ENCODE measurements at places on chromosomes 16 and 17.

DNA sequence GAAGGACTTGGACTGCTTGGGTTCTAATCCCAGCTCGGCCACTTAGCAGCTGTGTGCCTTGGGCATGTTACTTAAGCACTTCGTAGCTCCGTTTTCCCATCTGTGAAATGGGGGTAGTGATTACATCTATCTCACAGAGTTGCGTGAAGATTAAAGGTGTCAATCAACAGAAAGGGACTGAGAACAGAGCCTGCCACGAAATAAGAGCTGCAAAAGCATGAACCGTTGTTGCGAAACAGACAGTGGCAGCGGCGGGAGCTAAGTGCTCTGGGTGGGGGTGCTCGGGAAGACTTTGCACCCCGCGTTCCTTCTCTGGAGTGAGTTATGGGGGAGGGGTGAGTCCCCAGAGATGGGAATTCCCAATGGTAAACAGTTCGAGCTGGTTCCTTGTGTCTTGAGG, 79.6 kb upstream of the LHX1 start:
- no peak for DNase-seq

- DNase-seq, result peak; percentile 41
These were observed 50.5 kb upstream of the AMZ2 start for GRCh38 chr17:68197091-68197996.

DNA sequence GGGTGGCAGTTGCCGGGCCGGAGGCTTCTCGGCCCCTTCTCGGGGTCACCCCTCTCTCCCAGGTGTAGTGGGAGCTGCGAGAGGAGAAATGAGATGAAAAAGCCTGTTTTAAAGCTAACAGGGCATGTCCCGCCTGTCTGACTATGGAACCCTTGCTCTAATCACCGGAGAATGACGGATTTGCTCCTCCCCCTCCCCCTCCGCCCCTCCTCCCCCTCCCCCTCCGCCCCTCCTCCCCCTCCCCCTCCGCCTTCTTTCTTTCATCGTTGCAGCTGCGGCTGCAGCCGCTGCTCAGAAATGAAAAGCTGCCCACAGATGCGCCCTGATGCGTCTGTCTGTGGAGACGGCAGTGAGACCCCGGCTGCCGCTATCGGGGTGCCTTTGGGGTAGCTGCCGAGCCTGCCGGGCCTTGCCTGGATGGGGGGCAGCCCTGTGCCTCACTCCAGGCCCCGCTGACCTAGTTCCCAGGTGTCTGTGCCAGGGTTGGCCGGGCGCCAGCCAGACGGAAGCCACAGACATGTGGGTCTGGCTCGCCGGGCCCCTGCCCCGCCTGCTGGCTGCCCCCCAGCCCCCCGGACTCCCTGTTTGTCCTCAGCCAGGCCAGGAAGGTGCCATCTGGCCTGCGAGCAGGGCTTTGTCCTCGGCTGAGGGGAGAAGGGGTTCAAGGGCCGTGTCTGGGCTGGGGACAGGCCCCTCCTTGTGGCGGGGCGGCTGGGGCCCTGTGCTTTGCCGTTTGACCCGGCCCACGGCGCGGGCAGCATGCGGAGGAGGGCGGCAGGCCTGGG, 37.7 kb downstream of the GINS2 start:
- no peak for DNase-seq

DNA sequence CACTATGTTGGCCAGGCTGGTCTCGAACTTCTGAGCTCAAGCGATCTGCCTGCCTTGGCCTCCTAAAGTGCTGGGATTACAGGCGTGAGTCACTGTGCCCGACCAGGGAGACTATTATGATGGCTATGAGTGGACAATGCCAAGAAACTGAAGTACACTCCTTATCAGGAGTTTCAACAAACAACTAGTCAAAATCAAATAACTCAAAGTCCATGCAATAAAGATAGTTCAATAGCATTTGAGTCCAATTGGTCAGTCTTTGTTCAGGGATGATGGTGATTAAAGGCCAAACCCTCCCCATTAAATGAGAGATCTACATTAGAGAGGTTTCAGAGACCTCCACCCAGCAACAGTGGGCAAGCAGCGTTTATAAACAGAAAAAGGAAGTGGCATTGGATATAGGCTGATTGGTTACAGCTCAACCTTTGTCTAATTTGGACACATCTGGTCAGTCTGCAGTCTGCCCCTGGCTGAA, 8.0 kb downstream of the CHST5 start:
- no peak for DNase-seq

GRCh38 chr17:82024859-82025258, 1.8 kb downstream of the LRRC45 start:
- no peak for DNase-seq

GRCh38 chr16:64356267-64356666, 765.6 kb downstream of the CDH11 start:
- DNase-seq, result no peak

DNA sequence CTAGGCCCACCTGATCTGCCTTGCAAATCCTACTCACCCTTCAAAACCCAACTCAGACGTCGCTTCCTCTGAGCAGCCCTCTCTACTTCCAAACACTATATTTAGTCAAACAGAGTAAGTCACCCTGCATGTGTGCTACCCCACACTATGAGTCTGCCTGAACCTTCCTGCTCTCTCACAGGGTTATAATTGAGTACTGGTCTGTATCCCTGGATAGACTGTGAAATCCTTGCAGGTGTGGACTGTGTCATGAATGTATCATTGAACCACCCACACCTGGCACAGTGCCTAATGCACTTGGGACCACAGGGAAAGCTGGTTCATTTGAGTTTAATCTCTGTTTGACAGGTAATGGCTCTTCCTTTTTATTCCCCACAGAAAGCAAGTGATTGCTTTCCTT, 3.4 kb downstream of the FBXO39 start:
- no peak for DNase-seq

DNA sequence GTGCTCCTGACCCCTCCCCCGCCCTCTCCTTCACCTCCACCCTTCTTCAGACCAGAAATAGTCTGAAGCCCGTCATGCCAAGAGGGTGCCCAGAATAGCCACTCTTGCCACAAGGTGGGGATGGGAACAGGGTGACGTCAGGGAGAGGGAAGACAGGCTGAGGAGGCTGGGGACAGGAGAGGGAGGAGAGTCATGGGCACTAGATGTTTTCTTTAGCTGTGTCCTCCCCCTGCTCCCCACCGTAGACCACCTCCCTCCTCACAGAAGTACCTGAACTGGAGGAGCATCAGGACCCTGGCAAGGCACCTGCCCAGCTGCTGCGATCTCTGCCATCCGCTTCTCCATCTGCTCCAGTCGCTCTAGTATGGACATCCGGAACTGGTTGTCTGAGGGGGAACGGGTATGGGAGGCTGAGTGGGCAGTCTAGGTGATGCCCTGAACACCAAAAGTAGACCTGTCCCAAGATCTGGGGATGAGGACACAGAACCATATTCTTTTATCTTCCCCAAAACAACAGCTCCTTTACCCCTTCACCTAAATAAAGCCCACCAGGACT, 6.6 kb upstream of the SPAG7 start:
- DNase-seq, result no peak

GRCh38 chr16:85359147-85359822, 247.0 kb upstream of the CIBAR2 start:
- DNase-seq, result no peak

- no peak for DNase-seq
These were observed 13.9 kb downstream of the NGFR start for GRCh38 chr17:49508866-49509587.

DNA sequence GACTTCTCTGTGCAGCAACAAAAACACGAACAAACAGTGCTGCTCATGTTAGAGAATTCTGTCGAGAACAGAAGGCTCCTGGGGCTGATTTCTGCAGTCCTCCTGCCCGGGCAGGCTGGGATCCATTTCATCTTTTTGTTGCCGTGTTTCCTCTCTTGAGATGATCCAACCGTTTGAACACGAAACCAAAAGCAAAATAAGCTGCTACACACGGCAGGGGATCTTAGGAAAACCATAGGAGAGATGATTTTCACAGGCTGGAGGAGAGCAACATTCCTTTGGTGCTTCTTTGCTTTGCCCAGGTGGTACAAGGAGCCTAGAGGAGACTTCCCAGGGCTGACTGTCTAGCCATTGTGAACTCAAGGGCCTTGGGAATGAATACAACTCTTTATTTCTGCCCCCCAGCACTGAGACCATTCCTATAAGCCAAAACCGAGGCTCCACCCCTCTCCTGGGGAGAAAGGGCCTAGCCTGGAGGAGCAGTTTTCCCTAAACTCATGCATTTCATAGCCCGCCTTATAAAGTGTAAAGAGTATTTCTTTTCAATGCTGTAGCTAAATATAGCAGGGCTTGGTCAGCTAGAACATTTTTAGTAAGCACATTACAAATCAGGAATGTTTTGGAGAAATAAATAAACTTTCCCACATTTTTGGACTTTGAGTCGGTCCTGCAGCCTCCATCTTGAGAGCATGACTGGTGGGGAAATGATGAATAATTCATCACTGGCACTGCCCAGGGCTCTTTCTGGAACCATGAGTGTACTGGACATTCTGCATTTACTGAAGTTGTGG, 7.7 kb downstream of the FOXL1 start:
- no peak for DNase-seq

GRCh38 chr16:87954361-87954760, 3.1 kb downstream of the BANP start:
- no peak for DNase-seq

DNA sequence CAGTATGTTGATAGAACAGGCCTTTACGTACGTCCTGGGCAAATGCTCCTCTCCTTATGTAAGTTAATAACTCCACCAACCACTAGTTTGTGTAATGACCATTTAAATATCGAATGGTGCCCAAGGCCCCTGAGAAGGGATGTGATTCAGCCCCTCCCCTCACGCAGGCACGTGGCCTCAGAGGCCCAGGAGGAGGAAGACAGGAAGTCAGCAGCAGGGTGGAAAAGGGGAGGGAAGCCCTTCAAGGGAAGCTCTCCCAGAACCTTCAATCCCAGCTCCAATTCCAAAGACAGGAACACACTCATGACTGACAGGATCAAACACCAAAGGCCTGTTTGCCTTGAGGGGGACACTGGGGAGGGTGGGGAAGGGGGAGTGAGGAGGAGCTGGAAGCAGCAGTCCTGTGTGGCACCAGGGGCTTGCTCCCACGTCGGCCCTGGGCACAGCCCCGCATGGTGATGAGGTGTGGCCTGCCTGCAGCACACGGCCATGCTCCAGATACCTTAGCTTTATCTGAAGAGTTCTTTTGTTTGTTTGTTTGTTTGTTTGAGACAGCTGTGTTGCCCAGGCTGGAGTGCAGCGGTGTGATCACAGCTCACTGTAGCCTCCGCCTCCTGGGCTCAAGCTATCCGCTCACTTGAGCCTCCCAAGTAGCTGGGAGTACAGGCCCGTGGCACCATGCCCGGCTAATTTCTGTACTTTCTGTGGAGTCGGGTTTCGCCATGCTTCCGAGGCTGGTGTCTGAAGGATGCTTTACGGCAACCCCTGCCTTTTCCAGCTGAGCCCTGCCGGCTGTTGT, 105.0 kb downstream of the ZNF778 start:
- DNase-seq, result no peak

- no peak for DNase-seq
These were observed 5.7 kb downstream of the METRNL start for GRCh38 chr17:83085103-83085502.

DNA sequence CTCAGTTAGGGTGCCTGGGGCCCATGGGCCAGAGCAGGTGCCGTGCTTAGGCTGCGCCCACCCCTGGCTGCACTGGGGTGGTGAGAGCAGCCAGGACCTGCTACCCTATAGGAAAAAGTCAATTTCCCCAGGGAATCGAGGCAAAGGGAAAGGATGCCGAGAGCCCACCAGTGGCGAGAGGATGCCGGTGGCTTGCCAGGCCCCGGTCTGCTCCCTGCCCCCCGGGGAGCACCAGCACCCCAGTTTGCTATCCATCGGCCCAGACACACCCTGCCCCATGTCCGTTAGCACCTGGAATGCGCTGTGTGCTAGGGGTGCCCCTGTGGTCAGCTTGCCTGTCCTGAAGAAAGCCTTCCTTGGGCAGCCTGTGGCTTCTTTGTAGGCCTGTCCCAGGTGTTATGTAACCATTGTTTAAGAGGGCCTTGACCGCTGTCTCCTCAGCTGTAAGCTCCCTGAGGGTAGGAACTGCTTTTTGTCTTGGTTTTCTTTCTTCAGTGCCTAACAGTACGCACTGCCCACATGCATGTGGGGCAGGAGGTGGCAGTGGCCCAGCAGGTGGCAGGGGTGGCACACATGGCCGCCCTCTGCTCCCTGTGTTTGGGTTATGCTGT, 40.8 kb downstream of the NT5M start:
- DNase-seq, result no peak

DNA sequence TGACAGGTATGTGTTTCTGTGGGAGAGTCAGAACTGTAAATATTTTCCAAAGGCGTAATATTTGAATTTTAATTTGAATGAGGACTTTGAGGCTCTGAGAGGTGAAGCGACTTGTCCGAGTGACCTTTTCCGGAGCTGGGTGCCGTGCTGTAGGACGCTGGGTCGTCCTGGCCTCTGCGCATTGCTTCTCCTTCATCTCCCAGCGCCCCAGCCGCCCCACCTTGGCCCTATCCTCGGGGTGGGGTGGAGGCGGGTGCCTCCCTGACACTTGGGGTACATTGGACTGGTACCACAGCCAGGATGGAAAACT, 147.8 kb downstream of the SPECC1 start:
- no peak for DNase-seq

GRCh38 chr17:36085765-36086164, 4.2 kb downstream of the CCL3 start:
- DNase-seq, result no peak

- DNase-seq, result no peak
These were observed 66.7 kb downstream of the RPA1 start for GRCh38 chr17:1896243-1897104.

DNA sequence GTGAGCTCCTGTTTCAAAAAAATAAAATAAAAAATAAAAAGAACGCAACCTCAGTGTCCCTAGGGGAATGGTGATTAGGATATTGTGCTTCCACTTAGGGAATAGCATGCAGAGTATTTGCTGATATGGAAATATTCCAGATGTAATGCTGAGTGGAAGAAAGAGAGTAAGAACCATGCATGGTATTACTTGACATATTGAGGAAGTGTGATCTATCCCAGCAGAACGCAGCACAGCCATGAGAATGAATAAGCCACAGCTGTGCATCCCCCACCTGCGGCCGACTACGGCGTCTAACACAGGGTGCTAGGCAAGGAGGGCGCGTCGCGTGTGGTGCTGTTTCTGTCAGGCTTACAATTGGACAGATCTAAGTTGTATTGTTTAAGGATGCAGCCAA, 49.5 kb downstream of the FOXK2 start:
- no peak for DNase-seq

GRCh38 chr16:85906349-85906748, 7.4 kb downstream of the IRF8 start:
- no peak for DNase-seq

Data from activated effector memory CD4-positive, alpha-beta T cell treated with Interleukin-2 at 50 U/mL for 16 hours (primary cell).